Fibroblast of skin of right quadriceps (primary cell): ENCODE measurements at places on chromosomes 3 and 15.

DNA sequence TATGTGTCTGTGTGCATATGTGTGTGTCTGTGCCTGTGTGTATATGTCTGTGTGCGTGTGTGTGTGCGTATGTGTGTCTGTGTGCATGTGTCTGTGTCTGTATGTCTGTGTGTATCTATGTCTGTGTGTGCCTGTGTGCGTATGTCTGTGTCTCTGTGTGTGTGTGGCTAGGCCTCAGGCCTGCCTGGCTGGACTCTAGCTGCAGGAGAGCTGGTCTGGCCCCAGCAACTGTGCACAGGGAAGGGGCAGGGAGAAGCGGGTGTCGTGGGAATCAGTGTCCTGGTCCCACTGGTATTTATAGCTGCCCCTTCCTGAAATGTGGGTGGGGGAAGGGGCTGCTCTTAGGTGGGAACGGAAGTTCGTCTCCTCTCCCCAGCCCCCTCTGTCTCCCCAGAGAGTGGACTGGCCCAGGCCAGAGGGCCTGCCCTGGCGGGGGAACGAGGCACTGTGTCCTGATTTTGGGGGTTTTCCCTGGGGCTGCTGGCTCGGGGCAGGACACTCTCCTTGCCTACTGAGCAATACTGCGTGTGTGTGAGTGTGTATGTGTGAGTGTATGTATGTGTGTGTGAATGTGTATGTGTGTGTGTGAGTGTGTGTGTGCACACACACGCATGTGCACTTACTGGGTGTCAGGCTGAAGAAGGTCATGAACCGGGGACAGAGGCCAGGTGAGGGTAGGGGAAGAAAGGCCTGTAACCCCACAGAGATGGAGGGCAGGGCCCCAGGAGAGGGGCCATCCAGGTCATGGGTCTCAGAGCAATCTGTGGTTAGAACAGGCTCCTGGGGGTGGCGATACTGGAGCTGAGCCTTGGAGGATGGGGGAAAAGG, 6.6 kb downstream of the CSPG4 start:
- no peak for DNase-seq

- peak; percentile 4 for DNase-seq
These were observed 62.4 kb downstream of the ADAMTS9 start for GRCh38 chr3:64625381-64625780.

DNA sequence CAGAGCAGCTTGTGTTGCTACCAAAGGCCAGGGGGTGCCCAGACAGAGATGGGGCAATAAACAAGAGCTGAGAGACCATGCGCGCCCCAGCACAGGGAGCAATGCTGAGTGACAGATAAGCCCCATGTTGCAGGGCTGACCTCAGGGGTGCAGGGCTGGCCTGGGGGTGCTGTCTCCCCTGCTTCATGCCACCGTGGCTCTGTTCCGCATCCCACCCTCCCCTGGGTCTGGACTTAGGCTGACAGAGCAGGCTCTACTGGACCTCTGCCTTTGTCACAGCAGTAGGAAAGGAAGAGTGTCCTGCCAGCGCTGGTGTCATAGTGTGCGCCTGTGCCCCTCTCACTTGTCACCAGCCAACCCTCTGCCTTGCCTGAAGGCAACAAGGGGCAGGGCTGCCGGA, 67.4 kb upstream of the IQSEC1 start:
- DNase-seq: no peak

DNA sequence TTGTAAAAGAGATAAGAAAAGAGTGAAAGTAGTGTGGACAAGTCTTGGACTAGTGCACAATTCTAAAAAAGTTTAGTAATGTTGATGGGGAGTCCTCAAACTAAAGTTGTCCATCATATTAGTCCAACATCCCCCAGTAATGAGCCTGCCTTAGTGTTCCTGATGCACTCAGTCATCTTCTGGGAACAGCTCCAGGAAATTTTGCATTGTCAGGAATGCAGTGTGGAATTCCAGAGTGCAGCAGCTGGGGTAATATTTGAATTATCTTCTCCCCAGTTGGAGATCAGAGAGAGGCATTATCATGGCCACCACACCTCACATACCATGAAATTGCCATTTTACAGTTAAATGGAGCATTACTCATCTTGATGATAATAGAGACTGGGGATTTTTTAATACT, 528.8 kb upstream of the NAALADL2 start:
- DNase-seq: peak; percentile 97

DNA sequence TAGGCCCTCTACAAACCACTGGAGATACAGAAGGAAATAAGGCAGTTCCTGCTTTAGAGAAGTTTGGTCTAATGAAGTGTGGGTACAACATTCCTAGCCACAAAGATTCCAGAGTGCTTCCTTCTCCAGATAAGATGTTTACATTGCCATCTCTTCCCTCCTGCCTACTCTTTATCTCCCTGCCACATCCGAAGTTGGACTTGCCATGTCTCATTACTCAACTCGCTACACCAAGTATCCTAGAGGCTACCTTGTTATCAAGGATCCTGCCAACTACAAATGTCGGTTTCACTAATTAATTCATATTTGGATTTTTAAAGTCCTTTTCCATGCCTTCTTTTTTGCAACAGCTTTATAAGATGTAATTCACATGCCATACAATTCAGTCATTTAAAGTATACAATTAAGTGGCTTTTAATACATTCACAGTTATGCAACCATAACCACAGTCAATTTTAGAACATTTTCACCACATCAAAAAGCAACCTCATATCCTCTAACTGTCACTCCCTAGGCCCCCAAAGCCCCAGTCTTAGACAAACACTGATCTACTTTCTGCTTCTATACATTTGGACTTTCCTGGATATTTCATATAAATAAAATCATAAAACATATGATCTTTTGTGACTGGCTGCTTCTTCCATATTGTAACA, 53.7 kb upstream of the CSTA start:
- no peak for DNase-seq
